ENCODE measurements at places on chromosomes 7 and 10.

DNA sequence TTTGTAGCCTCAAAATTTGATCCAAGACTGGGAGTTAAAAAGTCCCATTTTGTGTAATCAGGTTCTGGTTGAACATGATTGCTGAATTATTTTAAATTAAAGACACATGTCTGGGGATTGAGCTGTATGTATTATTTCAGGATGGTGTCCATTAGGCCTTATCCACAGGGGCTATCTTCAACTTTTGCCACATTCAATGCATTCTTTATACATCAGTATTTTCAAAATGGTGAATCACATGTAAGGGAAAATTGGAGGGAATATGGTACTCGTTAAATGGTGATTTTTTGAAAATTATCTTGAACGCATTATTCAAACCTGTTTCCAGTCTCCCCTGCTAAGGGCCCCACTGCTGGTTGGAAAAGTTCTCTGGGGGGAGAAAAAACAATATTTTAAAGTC lies 367.7 kb upstream of the NPVF start:
- no peak for DNase-seq

- no peak for DNase-seq
These were observed 37.3 kb upstream of the CCNY start for GRCh38 chr10:35299016-35299415.

- DNase-seq: no peak
These were observed 46.7 kb downstream of the TNS3 start for GRCh38 chr7:47535035-47535703.

DNA sequence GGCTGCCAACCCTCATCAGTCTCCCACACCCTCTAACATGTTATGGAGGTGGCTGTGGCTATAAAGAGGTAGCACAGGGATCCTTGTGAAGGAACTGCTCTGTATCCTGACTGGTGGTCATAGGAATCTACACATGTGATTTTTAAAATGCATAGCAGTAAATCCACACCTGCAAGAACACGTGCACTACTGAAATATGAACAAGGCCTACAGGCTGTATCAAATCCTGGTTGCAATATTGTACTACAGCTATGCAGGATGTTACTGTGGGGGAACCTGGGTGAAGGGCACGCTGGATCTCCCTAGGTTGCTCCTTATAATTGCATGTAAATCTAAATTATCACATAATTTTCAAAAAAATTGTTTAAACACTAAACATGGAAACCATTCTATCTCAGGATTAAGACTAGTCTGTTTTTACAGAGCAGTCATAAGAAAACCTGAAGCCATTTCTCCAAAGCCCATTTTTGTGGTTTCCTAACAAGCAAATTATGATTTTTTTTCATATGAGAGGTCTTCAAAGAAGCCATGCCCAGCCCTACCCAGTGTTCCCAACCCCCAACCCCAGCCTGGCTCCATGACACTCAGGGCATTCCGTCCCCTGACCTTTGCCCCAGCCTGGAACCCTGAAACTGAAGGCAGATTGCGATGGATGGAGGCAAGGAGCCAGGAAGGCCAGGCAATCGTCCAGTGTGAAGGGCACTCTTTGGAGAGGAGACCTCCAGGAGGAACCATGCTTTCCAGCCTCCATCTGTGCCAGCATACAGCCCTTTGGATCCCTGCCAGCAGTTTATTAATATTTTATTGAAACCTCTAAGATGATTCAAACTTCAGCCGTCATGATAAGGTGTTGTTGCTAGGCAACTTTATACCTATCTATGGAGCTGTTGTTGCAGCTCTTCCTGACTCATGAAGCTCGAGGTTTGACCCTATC lies 161.0 kb downstream of the GRID1 start:
- no peak for DNase-seq

DNA sequence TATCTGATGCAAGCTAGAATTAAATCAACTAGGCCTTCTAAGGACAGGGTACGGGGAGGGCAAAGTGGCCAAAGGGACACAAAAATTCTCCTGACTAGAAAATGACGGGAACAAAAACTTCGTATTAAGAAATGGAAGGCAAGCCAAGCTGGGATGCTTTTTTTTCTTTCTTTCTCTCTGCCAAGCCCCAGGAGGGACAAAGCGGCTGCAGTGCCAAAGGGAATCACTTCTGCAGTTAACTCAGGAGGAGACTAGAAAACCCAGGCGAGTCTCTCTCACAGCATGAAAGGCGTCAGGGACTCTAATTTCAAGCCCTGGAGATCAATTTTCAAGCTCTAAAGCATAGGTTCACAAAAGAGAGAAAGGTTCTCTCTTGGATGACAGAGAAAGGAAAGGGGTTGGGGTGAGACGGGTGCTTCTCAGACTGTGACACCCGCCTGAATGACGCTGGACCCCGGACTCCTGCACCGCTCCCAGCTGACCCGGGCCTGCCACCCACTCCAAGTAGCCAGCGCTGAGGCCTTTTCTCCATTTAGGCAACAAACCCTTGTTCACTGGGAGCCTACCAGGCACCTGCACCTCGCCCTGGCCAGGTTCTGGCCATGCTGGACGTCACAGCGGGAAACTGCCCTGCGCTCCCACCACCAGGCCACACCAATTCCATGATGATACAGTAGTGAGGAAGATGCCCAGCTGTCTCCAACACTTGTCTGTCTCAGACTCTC lies 56.5 kb downstream of the KIAA1549 start:
- DNase-seq: no peak

DNA sequence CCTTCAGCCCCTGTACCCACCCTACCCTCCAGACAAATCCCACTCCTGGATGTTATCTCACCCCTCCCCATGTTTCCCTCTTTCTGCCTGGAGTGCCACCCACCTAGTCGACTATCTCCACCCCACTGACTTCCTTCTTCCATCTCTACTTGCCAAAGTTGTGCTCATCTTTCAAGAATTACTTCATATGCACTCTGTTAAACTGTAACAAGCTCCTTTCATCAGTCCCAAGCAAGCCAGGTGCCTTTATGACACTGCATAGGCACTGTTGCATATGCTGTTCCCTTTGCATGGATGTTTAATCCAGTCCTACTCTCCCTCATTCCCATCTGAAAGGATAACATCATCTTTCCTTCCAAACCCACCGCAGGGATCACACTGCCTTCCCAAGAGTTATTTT lies 8.9 kb upstream of the CDK1 start:
- no peak for DNase-seq

GRCh38 chr7:50226669-50227068 lies 77.8 kb upstream of the IKZF1 start:
- DNase-seq: no peak

GRCh38 chr7:132090444-132090843 lies 485.8 kb downstream of the PLXNA4 start:
- DNase-seq: no peak

DNA sequence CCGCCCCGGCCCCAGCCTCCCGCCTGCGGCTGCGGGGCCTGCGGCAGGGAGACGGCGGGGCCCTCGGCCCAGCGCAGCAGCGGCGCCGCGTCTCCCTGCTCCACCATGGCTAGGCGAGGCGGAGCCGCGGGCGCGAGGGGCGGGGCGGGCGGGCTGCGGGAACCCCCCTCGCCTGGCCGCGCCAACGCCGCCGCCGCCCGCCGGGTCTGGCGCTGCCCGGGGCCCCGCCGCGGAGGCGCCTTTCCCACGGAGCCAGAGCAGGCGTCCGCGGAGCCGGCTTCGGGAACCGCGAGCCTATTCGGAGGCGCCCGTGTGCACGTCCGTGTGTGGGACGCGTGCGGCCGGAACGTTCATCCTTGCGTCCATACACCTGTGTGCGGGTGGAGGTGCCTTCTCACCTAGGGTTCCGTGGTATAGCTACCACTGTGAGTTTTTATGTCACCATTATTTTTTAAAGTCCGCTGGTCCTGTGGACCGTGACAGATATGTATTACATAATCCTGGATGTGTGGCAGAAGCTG lies at the start of gene DENND11:
Gene DENND11 (minus strand): TSS at position 120 of the 521 bp plus-strand sequence. CDS start 13 bp downstream, at position 107.
- peak; percentile 61 for DNase-seq

DNA sequence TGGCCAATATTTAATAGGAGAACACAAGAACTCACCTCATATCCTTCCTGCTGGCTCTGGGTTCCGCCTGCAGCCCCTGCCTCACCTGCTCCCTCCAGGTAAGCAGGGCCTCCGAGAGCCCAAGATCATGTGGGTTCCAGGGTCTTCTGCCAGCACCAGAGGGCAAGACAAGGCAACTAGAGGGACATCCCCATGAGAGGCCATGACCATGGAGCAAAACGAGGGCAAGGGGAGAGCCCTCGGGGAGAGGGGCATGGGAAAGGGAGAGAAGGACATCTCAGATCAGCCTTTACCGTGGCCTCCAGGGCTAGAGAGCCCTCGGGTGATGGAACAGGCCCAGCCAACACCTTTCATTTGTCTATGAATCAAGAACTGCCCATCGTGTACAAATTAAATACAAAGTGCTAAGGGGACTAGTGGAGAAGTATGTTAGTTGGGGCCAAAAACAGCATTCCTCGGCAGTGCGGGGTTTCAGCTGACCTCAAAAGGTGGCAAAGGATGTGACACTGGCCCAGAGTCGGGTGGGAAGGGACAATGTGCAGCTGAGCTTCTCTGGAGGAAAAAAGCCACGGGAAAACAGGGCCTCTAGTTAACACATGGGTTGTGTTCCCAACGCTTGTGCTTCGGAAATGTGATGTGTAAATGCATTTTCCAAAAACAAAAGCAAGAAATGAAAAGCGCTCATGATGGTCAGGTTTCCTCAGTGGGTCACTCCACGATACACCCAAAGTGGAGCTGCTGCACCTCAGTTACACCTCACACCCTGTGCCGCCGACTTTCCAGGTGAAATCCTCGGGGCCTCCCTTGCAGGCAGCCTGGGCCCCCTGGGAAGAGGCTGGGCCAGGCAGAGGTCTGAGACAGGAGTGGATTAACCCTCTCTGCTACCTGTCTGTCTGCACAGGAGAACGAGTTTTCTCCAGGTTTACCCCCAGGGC lies 2.0 kb downstream of the AOC1 start:
- DNase-seq: no peak

GRCh38 chr10:64067009-64067606 lies 545.9 kb downstream of the REEP3 start:
- DNase-seq: no peak

DNA sequence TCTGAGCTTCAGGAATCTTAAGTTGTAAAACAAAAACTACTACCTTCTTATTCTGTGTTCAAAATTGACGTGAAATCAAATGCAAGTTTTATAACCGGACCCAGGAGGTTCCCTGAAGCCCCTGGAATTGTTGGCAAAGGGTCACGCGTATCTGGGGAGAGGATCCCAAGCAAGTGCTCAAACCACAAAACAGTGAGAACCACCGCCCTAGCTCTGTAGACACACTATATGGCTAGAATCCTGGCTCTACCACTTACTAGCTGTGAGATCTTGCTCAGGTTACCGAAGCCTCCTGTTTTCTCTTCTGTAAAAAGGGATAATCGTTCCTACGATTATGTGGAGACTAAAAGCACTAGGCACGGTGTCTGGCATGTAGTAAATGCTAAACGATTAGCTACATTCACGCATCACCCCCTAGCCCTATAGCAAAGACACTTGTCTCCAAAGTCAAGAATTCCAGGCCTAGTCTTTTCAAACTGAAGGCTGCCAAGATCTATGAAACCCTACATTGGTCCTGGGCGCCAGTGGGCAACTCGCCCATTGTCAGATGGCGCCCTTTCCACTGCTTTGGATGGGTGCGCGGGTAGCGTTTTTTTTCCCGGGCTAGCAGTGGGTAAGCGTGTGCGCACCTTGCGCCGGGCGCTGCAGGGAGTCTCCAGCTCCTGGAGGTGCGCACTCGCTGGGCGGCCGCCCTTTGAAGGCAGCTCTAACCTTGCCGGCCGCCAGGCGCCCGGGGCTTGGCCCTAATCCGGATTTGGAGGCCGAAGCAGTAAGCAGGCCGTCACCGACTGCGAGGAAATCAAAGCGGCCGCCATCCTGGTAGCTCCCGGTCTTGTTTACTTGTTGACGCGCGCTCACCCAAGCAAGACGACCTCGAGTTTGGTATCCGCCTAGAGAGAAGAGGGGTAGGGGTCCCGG lies 11.6 kb upstream of the NKX2-3 start:
- DNase-seq: no peak

DNA sequence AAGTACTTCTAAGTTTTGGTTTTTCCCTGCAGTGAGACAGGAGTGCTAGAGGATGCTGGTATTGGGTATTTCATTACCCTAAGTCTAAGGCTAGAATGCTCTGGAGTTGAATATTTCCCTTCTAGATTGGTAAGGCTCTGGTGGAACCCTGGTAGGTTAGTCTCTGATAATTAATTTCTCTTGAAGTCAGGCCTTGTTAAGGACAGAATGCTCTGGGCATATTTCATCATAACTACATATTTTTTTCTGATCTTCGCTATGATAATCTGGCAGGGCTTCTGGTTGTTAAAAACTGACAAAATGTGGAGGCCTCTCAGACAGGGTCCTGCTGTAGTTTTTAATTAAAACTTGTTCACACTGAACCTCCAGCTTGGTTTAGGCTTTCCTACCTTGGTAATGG lies 83.8 kb downstream of the CDK13 start:
- no peak for DNase-seq

GRCh38 chr10:86300931-86301830 lies 65.4 kb downstream of the GRID1 start:
- DNase-seq: no peak

GRCh38 chr10:11509036-11509435 lies 102.4 kb downstream of the USP6NL start:
- DNase-seq: no peak

GRCh38 chr10:3850999-3851937 lies 66.3 kb upstream of the KLF6 start:
- no peak for DNase-seq

- no peak for DNase-seq
These were observed 213.0 kb downstream of the JAZF1 start for GRCh38 chr7:27967639-27968038.

- no peak for DNase-seq
These were observed 162.2 kb downstream of the ARHGAP21 start for GRCh38 chr10:24561453-24561852.

DNA sequence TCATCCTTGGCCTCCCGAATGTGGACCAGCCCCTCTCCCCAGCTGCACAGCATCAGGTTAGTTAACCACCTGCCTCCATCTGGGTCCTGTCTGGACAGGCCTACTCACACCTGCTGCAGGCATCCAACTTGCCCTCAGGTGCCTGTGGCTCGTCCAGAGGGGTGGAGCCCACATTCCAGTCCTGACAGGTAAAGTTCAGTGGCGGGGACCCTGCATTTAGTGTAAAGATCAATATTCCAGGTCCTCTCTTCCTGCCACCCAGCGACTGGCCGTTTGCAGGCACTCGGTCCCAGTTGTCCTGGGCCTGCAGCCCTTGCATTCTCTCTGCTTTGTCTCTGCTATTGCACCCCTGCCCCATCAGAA lies 15.0 kb downstream of the HTRA1 start:
- DNase-seq: peak; percentile 31

DNA sequence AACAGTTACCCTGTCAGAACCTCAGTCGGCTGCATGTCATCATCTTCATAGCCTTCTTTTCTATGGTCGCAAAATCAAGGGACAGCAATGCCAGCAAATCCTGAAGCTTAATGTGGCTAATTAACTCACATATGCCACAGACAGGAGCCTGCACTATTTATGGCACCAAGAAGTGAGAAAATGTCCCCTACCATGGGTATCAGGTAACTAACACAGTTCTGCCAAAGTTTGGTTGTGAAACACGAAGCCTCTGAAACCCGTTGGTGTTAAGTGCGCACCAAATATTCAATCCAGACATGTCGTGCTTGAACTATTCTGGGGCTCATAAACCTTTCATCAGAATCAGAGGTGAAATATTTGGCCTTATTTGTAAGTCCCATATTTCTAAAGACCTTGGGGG lies 63.3 kb downstream of the EVX1 start:
- no peak for DNase-seq

Data from NCI-H1105 treated with DMSO at 0.1 percent for 48 hours (cell line).